ENCODE measurements at places on chromosomes 3 and 15.

- DNase-seq: peak; percentile 60
Observed at GRCh38 chr3:3027976-3028567, 82.1 kb downstream of the IL5RA start.

DNA sequence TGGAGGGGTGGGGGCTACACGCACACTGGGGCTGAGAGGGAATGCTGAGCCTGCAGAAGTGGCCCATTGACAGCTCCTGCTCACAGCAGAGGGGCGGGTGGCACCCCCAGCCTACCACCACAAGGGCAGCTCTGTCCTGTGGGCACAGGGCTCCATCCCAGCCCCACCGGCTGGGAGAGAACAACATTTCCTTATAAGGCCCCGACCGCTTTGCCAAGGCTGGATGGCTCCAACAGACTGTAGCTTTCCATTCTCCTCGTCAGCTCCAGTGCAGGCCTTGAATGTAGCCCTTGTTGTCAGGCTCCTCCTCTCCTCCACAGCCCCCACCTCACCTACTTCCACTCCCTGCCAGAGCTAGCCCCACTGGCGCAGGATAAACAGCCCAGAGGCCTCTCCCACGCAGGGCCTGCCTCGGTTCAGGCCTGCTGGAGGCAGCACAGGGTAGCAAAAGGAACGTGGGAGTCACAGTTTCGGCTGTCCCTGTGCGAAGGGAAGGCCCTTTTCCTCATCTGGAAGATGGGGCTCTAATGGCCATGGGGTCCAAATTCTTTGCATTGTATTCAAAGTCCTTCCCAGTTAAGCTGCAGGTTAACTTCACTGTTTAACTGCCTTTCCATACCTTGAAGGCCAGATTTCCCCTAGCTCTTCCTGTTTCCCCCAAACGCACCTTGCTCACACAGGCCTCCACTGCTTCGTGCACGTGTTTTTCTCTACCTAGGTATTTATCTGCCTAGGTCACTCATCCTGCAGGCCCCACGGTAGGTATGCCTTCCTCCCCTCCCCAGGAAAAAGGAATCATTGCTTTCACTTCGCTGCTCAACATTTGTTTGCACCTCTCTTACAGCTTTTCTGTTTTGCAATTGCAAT is 101.6 kb upstream of the LPP start:
- peak; percentile 2 for DNase-seq

DNA sequence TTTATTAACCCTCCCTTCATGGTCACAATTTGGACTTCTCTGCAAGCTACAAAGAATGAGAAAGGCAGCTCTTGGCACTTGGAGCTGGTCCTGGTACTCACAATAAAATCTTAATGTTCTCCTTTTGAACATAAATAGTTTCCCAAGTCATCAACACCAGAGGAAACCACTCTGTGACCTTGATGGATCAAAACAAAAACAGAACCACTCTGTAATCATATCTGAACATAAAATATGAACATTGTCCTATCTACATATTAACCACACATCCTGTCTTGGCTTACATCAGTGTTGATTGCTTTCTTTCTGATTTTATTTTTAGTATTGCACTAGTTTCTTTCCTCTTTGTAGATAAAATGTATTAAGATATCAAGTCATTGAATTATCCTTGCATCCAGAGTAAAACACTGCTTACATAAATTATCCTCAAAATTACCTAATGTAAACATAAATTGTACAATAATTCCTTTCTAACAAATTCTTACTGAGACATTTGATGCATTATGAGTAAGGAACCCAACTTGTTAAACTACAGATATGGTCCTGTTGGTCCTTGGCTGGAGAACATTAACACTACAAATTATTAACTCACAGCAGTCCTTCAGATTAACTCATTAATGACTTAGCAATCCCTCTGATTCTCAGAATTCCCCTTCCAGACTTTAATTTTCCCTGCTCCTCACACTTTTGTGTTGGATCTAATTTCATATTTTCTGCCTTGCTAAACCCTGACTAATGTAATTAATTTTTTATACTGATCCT is 860.5 kb downstream of the DIPK2A start:
- DNase-seq: no peak

DNA sequence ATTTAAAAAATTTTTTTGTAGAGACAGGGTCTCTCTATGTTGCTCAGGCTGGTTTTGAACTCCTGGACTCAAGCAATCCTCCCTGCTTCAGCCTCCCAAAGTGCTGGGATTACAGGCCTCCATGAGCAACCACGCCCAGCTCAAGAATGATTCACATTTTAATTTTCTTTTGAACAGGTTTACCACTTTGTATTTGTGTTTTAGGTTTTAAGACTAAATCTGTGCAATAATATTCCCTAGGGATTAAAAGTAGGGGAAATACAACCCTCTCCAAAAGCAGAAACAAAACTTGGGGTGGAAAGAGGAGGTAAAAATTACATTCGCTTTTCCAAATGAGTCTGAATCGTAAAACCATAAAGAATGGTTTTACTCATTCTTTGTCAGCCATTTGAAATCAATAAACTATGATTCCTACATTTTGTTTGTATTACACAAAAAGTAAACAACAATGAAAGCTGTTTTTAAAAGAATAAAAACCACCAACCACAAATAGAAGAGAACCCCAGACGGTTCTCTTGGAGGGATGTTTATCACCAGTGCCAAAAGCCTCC is 37.8 kb downstream of the SLC24A1 start:
- DNase-seq: no peak

- DNase-seq: no peak
Observed at GRCh38 chr3:71523628-71524027, 59.9 kb downstream of the FOXP1 start.

DNA sequence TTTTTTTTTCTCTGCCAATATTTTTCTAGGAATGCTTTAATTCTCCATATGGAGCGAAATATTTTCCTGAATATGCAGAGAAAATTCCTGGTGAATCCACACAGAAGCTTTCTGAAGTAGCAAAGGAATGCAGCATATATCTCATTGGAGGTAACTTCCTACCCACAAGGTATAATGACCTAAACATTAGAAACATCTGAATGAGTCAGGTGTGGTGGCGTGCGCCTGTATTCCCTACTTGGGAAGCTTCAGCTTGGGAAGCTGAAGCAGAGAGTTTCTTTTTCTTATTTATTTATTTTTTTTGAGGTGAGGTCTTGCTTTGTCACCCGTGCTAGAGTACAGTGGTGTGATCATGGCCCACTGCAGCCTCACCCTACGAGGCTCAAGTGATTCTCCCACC is 5.2 kb downstream of the NIT2 start:
- no peak for DNase-seq

- no peak for DNase-seq
Observed at GRCh38 chr3:27658741-27659140, 63.4 kb downstream of the EOMES start.

- DNase-seq: peak; percentile 80
Observed at GRCh38 chr3:152909180-152909883, 74.4 kb downstream of the P2RY1 start.

GRCh38 chr15:93830221-93831080 is 400.9 kb upstream of the MCTP2 start:
- DNase-seq: no peak

DNA sequence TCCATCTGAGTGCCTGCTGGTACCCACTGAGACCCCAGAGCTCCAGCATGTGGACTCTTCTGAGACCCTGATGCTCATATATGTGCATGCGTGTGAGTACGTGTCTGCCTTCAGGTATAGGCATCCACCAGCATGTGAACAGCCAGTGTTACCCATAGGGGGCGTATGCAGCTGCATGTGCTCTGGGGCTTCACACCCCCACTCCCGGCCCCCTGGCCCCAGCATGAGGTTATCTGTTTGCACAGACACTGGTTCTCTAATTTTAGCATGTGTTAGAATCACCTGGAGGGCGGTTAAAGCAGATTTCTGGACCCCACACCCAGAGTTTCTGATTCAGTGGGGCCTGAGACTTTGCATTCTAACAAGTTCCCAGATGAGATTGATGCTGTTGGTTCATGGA is 824 bp upstream of the CILP start:
- DNase-seq: peak; percentile 65

GRCh38 chr15:59923508-59923907 is 80.6 kb upstream of the FOXB1 start:
- DNase-seq: no peak

GRCh38 chr3:34157491-34157890 is 359.1 kb downstream of the PDCD6IP start:
- DNase-seq: no peak

All from OCI-M1 (cell line).